ENCODE measurements at places on chromosomes 4 and X.

- no peak for DNase-seq
Measured at GRCh38 chr4:139402436-139402835, 51.5 kb upstream of the RAB33B start.

- DNase-seq = no peak
Measured at GRCh38 chr4:139558235-139559088, 2.4 kb upstream of the SETD7 start.

GRCh38 chr4:40307627-40308497, 27.3 kb upstream of the CHRNA9 start:
- no peak for DNase-seq

DNA sequence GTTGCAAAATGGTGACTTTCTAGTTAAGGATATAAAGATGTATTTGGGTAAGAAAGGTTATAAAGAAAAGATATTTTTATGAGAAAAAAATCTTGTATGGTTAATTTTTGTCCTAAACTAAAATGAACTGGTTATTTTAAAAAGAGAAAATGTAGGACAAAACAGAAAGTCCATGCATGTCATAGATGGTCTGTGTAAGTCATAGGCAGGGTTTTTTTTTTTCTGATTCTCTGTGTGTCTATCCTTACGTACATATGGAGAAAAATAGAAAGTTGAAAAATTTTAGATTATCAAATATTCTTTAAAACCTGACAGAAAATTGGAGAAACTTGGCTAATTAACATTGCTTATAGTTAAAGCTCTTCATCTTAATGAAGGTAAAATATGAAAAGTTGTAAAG, 493.4 kb downstream of the IQCM start:
- DNase-seq = no peak

DNA sequence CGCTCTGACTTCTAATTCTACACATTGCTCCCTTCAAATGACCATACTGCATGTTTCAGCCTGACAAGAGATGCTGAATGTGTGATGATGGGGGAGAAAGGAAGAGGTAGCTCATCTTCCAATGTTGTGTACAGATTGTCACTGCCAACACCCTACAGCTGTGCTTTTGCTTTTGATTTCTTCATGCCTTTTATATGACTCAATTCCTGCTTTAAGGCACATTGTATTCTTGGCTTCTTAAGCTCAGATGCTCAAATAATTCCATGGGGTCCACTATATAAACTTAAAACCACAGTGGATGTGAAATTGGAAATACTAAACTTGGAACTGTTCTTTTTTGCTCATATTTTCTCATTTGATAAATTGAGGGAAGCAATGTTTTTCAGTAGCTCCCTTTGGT, 183.2 kb upstream of the WDFY3 start:
- DNase-seq = no peak

GRCh38 chr4:107248571-107248970, 212.5 kb upstream of the DKK2 start:
- no peak for DNase-seq

DNA sequence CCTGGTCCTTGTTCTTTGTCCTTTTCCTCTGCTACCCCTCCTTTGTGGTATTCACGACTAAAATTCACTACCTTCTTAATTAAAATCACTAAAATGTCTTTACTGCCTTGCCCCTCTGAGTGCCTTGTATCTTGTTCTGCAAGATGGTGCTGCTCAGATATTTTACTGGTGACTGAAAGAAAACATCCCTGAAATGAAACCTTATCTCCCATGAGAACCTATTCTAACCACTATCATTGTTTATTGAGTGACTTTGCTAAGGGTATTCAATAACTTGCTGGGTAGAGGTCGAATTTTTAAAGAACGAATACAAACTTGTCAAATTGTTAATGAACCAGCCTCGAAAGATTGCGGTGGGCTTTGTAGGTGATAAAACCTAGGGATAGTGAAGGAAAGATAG, 52.8 kb downstream of the SPRY1 start:
- DNase-seq = no peak

DNA sequence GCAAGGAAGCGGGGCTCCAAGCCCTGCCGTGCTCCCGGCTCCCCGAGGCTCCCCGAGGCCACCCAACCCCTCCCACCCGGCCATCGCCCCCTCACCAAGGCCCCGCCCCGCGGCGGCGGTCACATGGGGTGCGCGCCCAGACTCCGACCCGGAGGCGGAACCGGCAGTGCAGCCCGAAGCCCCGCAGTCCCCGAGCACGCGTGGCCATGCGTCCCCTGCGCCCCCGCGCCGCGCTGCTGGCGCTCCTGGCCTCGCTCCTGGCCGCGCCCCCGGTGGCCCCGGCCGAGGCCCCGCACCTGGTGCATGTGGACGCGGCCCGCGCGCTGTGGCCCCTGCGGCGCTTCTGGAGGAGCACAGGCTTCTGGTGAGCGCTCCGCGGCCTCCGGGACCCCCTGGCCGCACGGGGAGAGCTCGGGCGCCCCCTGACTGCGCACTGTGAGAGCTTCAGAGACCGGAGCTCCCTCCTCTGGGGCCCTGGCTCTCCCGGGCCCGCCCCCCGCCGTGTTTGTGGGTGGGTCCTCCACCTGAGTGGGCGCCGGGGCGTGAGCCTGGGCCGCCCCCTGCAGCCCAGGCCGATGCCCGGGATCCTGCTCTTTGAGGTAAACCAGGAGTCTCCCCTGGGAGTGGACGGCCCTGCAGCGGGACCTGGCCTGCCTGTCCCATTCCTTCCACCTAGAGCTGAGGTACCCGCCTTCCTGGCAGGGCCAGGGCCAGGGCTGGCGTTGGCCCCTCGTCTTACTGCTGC, at the start of gene IDUA:
Gene IDUA (plus strand): TSS at position 166 of the 745 bp plus-strand sequence. CDS start 41 bp downstream, at position 207.
- DNase-seq = no peak

DNA sequence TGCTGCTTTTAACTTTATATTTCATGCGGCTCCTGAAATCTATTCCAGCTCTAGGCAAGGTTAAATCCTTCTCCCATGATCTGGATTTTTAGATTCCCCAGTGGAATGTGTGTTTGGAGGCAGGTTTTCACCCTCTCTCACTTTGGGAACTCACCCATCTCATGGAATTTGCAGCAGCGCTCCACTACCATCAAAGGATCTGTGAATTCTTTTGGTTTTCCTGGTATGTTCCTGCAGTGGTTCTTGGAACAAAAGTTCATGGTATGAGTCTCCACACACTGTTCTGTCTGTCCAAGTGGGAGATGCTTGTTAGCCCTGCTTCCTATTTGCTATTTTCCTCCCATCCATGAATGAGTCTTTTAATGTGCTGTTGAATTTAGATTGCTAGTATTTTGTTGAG, 14.0 kb downstream of the APOOL start:
- DNase-seq = no peak

DNA sequence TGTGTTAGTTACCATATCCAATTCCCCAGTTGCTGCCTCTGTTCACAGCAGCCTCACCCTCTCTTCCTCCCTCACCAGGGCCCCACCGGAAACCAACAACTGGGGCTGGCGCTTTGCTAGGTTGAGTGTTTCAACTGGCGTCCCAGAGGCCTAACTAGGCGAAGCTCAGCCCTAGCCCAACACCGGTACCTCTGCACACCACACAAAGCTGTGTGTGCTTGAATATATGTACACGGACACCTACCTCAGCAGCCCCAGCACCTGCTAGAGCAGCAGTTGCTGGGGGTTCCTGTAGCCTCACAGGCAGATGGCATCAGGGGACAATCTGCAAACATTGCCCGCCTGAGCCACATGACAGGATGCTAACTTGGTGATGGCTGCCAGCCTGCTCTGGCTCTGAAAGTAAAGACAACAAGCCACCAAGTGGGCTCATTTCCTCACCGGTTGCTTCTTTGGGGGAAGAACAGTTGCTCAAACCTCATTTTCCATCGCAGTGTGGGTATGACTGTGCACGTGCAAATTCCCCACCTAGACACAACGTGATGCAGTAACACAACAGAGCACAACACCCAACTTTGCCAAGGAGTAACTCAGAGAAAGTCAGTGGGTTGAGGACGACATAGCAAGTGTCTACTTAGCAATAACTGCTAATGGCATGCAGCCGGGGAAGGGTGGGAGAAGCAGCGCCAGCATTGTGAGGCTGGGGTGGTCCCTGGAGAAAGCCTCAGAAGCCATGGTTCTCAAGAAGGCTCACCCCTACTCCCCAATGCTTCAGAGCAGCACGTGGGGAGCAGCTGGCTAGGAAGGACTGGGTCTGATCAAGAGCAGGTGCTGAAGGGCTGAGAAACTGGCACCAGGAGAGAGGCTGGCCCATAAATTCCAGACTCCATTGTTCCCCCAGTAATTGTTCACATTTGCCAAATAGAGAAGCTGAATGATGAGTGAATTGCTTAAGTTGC, 139.5 kb downstream of the SH3KBP1 start:
- no peak for DNase-seq

GRCh38 chrX:12372111-12372510, 233.8 kb downstream of the FRMPD4 start:
- DNase-seq = no peak

- DNase-seq = no peak
Measured at GRCh38 chrX:129659141-129659540, 4.4 kb upstream of the APLN start.

GRCh38 chr4:14180983-14181601, 553.6 kb upstream of the BOD1L1 start:
- no peak for DNase-seq

GRCh38 chrX:40391662-40392061, 189.1 kb upstream of the ATP6AP2 start:
- no peak for DNase-seq

DNA sequence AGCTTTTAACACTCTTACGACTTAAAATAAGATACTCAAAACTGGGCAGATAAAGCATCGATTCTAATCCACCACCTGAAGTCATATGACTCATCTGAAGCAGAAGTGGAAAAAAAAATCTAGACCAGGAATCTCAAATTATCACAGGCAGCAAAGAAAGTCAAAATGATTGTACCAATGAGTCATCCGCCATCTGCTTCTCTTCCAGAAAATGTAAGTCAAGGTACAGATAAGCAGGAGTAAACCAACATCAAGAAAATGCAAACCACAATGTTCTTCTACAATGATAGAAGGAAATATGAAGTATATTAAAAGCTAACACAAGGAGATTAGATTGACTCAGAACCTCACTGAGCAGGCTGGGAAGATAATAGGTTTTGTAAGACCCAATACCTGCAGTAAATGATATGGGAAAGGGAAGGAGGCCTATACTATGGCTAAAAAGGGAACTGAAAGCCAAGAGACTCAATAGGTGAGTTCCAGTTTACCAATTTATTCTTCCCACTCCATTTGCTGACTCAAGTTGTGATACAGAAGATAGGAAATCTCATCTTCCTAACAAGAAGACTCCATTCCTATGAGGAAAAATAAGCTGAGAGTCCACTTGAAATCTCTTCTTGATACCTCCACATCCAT, 88.4 kb upstream of the TET2 start:
- DNase-seq = no peak

DNA sequence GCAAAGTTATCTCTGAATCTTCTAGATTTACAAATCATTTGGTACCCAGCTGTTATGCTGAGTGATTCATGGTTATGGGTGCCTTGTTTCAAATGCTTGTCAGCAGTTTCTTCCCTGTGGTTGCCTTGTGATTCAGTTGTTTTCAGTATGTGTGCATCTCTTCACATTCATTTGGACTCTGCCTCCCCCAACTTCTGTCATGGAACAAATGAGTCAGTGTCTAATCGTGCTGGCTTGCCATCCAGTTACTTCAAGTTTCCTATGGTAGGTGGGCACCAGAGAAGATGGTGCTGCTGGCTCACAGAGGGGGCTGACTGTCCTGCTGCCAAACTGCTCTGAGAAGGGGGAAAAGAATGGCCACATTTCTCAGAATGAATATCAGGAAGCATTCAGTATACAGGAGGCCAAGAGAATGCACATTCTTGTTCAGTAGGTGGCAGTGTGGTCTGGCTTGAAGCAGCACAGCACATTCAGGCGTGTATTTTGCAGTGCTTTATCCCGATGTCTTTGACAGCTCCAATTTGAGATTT, 260.9 kb downstream of the GLUD2 start:
- no peak for DNase-seq

- no peak for DNase-seq
Measured at GRCh38 chr4:147285751-147286150, 195.1 kb upstream of the EDNRA start.

GRCh38 chr4:119204916-119205315, 7.6 kb upstream of the USP53 start:
- DNase-seq = no peak

DNA sequence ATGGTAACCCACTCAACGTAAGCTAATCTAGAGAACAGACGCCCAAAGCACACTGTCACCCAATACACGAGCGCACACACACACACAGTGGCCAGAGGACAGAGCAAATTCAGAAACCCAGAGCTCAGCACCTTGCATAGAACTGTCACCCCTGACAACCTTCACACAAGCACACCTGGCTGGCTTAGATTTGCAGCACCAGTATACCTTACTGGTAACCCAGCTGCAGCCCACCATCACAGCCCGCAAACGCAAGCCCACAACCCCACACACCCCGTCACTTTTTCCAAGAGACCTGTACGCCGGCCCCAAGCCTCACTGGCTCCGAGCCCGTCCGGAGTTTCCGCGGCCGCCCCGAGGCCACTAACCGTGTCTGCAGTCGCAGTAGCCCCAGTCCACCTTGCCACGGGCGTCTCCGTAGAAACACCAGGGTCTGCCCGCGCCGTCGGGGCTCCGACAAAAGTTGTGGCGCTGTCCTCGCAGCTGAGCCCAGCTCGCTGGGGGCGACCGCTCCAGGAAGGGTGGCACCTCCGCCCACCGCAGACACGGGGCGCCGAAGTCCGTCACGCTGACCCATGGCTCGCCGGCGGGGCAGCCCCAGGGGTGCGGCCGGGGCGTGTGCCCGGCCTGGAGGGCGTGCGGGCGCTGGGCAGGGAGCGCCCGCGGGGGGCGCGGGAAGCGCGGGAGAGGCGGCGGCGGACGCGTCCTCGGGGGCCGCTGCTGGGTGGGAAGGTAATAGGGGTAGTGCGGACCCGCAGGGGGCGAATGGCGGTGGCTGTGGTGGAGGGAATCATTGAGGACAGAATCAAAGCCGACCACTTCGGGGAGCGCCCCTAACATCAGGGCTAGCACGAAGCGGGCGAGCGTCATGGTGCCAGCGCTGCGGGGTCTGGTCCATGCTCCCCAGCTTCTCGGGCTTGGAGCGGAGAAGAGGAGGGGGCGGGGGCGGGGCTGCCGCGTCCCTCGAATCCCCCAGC, 664 bp downstream of the PRSS12 start:
- DNase-seq = no peak

- no peak for DNase-seq
Measured at GRCh38 chrX:134895805-134896581, 94.8 kb upstream of the SMIM10 start.
